Activated CD8-positive, alpha-beta memory T cell treated with anti-CD3 and anti-CD28 coated beads for 4 hours (primary cell): ENCODE measurements at places on chromosomes 3 and 15.

DNA sequence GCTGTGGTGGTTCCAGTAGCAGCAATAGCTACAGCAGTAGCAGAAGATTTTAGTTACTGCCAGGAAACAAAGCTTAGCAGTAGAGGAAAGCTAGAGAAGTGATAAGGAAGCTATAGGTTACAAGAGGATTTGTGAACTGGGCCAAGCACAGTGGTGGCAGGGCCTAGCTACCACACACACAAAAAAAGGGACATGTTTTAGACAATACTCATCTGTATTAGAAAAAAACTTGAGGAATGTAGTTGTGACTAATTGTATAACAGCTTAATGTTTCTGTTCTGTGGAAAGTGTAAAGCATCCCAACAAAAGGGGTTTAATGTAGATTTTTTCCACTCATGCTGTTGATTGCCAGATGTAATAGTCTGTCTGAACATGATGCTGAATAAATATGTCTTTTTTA lies 29.9 kb upstream of the PFN2 start:
- no peak for DNase-seq

GRCh38 chr15:36110659-36110993 lies 468.8 kb upstream of the CDIN1 start:
- DNase-seq = no peak

DNA sequence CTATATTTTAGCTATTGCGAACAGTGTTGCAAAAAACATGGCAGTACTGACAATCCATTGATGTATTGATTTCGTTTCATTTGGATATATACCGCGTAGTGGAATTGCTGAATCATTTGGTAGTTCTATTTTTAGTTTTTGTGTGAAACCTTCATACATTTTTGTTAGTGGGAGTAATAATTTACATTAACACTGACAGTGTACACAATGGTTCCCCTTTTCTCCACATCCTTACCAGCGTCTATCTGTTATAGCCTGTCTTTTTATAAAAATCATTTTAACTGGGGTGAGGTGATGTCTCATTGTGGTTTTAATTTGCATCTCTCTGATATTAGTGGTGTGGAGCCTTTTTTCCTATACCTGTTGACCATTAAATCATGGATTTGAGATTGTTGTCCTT lies 392.4 kb upstream of the ALCAM start:
- DNase-seq = no peak

DNA sequence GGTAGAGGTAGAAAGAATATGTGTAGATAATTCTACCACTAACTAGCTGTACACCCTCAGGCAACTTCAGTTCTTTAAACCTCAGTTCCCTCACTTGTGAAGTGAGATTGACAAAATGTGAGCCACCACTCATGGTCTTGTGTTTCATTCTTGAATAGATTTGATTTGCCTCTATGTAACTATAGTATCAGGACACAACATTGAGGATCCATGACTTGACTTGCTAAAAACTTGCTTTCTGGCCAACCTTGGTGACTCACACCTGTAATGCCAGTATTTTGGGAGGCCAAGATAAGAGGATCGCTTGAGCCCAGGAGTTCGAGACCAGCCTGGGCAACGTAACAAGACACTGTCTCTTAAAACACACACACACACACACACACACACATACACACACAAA lies 115.8 kb upstream of the FLNB start:
- no peak for DNase-seq

- no peak for DNase-seq
These were observed 8.8 kb downstream of the BCL6 start for GRCh38 chr3:187736418-187736871.
